ENCODE measurements at places on chromosomes 1 and 21.

GRCh38 chr1:89657886-89658285 lies 25.0 kb downstream of the LRRC8C start:
- DNase-seq, result no peak

GRCh38 chr1:111596499-111596898 lies 23.1 kb upstream of the RAP1A start:
- no peak for DNase-seq

DNA sequence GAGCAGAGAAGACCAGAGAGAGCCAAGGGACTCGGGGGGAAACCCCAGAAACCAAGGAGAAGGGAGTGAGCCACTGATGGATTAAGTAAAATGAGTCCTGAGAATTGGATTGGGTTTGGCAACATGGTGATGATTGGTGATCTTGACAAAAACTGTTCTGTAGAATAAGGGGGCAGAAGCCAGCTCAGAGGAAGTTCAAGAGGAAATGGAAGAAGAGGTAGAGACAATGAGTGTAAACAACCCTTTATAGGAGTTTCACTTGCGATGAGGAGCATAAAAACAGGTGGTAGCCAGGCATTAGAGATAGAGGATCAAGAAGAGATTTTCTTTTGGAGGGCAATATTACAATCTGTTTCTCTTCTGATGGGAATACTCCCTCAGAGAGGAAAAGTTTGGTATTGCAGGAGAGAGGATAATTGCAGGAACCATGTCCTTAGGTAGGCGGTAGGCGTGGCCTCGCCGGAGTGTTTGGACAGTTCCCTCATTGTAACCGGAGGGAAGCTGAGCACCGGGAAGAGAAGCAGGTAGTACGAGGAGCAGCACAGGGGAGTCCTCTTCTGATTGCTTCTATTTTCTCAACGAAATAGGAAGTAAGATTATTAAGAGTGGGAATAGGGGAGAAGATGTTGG lies 68.4 kb upstream of the TENT5C start:
- DNase-seq, result no peak

DNA sequence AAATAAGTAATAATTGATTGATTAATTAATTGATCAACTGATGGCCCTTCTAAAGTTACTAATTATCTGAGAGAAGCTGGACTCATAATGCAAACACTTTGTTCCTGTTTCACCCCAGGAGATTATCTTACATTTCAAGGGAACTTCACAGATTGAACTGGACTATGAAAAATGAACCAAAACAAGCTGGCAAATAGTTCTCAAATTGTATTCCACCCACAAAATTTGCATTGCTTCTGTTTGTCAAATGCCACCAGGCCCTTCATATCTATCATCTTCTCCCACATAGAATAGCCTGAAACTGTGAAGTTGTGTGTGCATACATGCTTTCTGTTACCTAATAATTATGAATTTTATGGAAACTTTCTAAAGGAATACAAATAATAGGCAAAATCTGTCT lies 104.0 kb downstream of the ZNF281 start:
- no peak for DNase-seq

DNA sequence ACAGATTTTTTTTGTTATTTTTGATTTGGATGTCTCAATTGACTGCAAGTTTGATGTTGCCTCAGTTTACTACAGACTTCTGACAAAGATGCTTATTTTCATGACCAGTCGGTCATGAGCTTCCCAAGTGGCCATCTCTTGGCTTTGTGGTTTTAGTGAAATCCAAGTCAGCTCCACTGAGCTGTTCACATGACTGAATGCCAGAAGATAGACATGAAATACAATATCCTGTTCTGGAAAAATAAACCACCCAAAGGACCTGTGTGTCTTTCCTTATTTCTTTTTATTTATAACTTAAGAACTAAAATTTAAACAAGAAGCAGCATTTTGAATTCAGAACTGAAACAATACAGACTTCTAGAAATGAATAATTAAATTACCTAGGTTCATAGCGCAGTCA lies 89.3 kb downstream of the HMCN1 start:
- no peak for DNase-seq

DNA sequence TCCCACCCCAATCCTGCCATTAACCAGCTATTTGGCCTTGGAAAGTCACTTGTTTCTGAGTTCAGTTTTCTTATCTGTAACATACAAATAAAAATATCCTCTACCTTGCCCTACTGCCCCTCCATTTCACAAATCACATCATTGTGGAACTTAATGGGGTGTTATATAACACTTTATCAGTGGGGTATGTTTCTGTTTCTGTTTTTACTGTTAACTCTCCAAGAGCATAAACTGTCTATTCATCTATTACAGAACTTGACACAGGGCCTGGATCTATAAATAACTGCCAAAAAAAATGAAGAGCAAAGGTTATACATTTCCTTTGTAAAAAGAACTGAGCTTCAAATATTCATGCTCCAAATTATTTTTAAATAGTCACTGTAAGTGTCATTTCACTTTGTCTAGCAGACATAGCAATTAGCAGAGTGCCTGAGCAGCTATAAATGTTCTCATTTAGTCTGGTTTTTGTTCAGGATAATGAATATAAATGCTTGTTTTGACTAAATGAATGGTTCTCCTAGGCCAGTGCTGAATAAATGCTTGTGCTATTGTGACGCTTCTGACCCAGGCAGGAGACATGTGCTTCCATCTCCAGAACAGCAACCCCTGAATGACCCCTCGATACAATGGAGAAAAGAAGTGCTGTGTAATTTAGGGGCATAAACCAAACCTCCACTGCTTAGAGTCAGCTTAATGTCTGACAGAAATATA lies 7.4 kb downstream of the PIGM start:
- DNase-seq, result no peak

- peak; percentile 70 for DNase-seq
Measured at GRCh38 chr1:153465811-153466636, 5.6 kb upstream of the S100A7 start.

GRCh38 chr1:234918961-234919761 lies 209.5 kb downstream of the TOMM20 start:
- peak; percentile 30 for DNase-seq

- peak; percentile 78 for DNase-seq
Measured at GRCh38 chr1:229579059-229579673, 20.7 kb upstream of the ABCB10 start.

DNA sequence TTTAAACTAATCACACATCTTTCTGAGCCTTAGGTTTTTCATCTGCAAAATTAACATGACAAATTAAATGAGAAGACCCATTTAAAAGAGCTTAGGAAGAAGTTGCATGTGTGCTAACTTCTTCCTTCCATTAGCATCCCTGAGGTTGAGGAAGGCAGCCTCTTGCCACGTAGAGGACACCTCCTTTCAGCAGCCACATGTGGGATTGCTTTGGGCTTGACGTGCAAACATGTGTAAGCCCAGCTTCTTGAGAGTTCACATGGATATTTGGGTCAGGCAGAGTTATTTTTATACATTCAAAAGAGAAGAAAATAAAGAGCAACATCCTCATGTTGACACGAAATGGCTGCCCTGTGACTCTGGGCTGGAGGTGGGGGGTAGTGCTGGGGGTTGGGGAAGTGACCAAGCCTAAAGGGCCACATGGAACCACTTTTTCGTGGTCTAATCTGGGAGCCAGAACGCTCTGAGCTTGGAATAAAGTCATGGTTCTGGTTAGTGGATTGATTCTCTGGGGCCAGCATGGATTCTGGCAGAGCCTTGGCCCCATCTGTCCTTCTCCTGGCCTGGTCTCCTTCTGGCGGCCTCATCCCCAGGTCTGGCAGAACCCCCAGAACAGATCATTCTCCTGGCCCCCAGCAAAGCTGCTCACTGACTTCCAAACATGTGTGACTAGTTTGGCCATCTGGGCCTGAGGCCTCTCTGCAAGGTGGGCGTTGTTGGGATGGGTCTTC lies 137.1 kb upstream of the USP24 start:
- peak; percentile 80 for DNase-seq

DNA sequence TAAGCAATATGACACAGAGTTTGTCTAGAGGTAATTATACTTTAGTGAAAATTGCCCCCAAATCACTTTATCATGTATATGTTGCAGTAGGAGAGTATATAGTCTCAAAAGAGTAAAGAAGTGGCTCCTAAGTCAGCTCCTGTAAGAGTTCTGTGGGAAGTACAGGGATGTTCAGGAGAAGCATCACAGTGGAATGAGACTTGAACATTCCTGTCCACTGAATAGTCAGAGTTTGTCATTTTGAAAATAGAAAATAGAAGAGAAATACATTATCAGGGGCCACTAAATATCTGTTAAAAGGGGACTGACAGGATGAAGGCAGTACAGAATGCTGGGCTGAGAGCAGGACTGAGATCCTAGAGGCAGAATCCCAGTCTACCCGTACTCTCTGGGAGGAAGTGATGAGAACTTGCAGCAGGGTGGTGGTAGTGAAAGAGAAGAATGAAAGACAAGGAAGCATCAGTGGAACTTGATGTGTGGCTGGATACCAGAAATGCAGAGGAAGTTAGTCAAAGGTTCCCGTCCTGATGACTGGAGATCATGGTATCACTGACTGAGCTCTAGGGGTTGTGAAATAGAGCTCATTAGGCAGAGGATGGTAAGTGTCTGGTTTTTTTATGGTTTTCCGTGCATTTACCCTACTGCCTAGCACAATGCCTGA lies 153.4 kb downstream of the FMN2 start:
- DNase-seq, result no peak

GRCh38 chr1:41317361-41317760 lies 43.9 kb upstream of the FOXO6 start:
- DNase-seq, result no peak
